ENCODE measurements at places on chromosomes 12 and 14.

- DNase-seq: no peak
Observed at GRCh38 chr14:66375046-66375964, 110.9 kb upstream of the CCDC196 start.

GRCh38 chr14:39169541-39169900 lies 612 bp downstream of the TRAPPC6B start:
- DNase-seq: no peak

DNA sequence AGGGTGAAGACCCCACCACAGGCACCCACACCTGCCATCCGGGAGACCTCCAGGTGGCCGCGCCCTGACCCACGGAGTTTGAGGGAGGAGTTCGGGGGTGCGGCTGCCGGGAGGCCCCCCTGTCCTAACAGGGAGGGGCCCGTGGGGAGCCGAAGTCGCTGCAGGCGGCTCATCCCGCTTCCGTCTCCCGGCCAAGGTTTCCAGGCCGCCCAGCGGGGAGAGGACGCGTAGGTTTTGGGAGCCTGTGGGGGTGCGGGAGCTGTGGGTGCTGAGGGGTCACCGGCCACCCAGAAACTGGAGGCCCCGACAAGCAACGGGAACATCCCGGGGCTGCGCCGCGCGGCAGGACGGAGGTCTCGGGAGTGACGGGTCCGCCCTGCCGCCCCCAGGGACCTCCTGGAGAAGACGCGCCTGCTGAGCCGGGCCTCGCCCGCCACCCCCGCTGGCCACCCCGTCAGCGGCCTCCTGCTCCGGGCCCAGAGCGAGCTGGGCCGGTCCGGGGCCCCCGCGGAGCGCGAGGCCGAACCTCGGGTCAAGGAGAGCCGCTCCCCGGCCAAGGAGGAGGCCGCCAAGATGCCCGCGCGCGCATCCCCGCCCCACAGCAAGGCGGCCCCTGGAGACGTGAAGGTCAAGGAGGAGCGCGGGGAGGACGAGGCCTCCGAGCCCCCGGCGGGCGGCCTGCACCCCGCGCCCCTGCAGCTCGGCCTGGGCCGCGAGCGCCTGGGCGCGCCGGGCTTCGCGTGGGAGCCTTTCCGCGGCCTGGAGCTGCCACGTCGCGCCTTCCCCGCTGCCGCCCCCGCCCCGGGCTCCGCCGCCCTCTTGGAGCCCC lies 27.6 kb downstream of the LRCOL1 start:
- no peak for DNase-seq

DNA sequence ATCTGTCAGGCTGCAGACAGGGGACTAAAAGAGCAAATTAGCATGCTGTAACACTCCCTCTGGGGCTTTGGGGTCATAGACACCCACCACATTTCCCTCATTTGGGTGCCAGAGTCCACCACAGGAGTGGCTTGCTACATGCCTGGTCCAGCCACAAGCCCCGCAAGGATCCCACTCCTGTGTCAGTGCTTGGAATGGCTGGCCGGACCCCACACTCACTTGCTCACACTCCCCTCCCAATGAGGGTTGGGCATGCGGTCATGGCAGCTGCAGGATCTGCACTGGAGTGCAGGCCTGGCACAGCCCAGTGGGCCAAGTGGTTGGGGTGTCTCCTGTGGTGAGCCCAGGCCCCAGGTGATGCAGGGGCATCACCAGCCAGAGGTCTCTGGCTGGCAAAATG lies 59.9 kb downstream of the TSPAN19 start:
- DNase-seq: no peak

DNA sequence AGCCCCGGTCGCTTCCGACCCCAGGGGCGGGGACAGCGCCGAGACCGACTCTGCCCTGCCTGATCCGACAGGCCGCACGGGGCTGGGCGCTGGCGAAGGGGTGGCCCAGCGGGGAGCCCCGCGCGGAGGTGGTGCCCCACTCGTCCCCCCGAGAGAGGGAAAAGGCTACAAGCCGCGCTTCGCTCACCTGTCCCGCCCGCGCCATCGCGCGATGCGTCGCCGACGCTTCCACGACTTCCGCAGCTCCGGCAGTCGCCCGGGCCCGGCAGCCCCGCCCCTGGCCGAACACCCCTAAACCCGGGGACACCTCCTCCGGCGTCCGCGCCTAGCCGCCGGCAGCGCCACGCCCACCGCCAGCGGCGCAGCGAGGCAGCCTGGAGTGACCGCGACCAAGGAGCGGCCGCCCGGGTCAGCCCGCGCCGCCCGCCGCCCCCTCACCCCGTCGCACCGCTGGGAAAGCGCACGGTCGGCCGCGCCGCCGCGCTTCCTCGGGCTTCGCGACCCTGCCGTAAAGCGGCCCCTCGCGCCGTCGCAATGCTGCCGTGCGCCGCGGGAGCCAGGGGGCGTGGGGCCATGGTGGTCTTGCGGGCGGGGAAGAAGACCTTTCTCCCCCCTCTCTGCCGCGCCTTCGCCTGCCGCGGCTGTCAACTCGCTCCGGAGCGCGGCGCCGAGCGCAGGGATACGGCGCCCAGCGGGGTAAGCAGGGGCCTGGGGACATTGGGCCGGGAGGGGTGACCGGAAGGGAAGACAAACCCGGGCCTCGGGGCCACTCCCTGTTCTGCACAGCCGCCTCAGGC lies at the start of the genes BAG5 and COA8:
BAG5 (minus strand) TSS at position 229 of the 797 bp plus-strand sequence. CDS start 1,493 bp downstream, outside the sequence.
COA8 (plus strand) TSS at position 532 of the 797 bp plus-strand sequence; CDS start at position 574, 42 bp downstream.
- peak; percentile 84 for DNase-seq

DNA sequence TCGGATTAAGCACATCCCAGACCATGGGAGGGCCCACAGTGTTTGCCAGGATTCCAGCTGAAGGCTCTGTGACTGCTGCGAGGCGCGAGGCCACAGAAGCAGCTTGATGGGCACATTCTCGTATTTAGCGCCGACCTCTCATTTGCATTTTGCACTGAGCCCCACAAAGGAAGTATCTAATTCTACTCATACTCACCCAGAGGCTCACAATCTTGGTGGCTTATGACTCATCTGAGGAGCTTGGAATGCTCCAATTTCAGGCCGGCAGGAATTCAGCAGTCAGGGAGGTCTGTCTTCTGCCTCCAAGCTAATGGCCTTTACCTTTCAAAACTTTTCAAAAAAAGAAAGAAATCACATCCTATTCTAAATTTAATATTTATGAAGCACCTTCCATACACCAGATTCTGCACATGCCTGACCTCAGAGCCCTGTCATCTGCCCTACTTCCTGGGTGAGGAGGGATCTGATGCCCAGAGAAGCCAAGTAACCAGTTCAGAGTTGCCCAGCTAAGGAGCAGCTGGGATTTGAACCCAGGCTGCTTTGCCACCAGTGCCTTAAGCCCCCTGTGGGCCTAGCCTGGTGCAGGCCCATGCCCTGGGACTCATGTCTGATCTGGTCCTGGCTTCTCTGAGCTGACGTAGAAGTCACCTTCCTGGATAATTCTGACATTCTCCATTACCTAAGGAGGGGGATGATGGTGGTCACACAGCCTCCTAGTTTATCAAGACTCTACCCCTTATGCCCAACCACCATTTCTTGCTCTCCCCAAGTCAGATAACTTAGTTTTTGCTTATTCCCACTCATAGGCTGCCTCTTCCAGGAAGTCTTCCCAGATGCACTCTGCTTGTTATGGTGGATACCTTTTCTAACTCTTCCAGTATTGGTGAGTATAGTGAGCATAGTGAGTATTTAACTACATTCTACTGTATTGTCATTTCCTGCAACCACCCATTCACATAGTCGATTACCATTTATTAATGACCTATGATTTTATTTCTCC lies 198.9 kb downstream of the RBM19 start:
- DNase-seq: no peak

GRCh38 chr14:59389936-59390335 lies 75.2 kb downstream of the GPR135 start:
- no peak for DNase-seq

- no peak for DNase-seq
Observed at GRCh38 chr12:70270108-70270507, 26.9 kb downstream of the CNOT2 start.

- DNase-seq: no peak
Observed at GRCh38 chr12:95195122-95195521, 22.1 kb downstream of the FGD6 start.

GRCh38 chr14:100850841-100851585 lies 25.1 kb downstream of the MEG3 start:
- DNase-seq: peak; percentile 71

GRCh38 chr14:99128185-99128584 lies 143.8 kb downstream of the BCL11B start:
- DNase-seq: no peak

DNA sequence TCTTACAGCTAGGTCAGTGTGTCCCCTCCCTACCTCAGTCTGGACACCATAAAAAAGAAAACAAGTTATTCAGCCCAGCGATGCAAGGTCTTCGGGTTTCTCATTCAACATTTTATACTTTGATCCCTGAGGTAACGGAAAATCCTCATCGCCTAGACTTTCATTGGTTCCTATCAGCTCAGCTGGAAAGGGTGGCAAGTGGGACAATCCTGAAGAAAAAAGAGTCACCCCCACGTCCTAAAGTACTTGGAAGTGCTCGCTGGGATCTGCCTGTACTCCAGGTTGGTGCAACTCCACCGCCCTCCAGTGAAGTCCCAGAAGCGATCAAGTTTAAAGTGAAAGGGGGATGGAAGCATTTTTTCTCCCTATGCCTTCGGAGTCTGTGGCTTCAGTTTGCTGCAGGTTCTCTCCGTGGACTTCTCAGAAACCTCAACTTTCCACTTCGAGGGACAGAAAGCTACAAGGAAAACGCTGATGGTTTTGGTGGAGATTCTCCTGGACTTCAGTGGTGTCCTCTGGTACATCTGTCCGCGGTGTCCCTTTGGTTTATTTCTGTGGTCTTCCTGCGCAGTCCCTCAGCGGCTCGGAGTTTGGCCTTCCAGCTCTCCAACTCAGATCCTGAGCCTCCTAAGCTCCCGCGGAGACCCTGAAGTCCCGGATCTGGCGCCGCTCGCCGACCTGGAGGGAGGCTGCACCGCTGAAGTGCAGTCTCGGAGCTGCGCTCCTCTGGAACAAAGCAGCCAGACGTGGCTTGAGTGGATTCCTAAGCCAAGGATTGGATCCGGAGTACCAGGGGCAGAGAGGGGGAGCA lies 1.8 kb upstream of the LRFN5 start:
- DNase-seq: no peak

- no peak for DNase-seq
Observed at GRCh38 chr14:96104469-96105057, 65.4 kb downstream of the C14orf132 start.

DNA sequence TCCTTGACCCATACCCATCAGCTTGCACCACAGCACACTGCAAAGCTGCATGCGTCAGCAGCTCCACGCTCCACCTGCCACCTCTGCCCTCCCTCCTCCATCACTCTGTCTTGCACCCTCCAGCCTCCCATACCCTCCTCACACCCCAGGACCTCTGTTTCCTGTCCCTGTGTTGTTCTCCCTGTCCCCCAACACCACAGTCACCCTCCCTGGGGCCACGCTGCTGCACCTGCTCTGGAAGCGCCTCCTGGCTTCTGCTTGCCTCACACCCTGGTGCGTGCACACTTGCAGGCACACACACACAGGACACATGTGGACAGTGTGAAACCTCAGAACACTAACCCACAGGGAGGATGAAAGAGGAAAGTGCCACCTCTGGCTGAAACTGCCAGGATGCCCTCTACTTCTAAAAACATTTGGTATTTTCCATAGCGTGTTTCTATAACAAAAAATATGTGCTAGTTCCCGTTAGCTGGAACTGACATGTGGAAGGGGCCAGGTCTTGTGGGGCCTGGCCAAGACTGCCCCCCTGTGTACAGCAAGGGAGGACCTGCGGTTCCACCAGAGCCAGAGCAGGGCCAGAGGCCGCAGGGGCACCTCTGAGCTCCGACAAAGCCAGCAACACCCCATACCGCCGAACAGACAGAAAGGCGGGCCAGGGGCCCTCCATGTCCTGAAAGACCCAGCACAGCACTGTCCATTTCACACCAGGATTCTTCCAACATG lies 10.0 kb downstream of the BRF1 start:
- no peak for DNase-seq

GRCh38 chr12:111842556-111843396 lies 748 bp downstream of the MAPKAPK5 start:
- DNase-seq: no peak

GRCh38 chr14:84535976-84536375 lies 994.0 kb upstream of the FLRT2 start:
- no peak for DNase-seq

Data from stimulated activated CD8-positive, alpha-beta memory T cell treated with anti-CD3 and anti-CD28 coated beads, Interleukin-7, amount 100 ng/mL, for 48 hours (primary cell).